ENCODE measurements at places on chromosomes 7 and 10.
A peak's percentile ranks its signal among the peaks of the same experiment; 100 is the strongest.

DNA sequence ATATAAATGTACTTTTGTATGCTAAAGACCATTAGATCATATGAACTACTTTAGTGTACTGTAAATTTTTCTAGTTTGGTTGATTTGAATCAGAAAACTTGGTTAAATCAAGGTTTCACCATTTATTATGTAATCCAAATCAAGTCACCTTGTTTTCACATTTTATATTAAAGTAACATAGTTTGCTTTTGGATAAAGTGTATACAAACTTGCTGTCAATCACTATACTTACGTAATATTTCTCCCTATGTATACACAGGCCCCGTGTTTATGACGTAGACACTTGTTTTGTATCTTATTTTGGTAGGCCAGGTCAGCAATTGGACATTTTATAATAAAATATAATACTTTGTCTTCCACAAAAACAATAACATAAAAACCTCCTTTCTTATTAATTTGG is 32.2 kb downstream of the NAMPT start:
- peaks cover 73% of the 10 kb centered on the region for H3K36me3 ChIP-seq
- no peak for DNase-seq
- H3K27me3 ChIP-seq, result no peaks in the 10 kb centered on the region
- peaks cover 35% of the 10 kb centered on the region for H3K4me1 ChIP-seq
- H3K27ac ChIP-seq, result peak overlapping the region; percentile 18

- no peak for DNase-seq
- no peak overlapping the region for H3K27ac ChIP-seq
- no peak overlapping the region for H3K4me3 ChIP-seq
- no peaks in the 10 kb centered on the region for H3K27me3 ChIP-seq
- H3K4me1 ChIP-seq, result no peaks in the 10 kb centered on the region
Measured at GRCh38 chr7:33965183-33965744, 59.9 kb downstream of the BMPER start.

- no peaks in the 10 kb centered on the region for H3K36me3 ChIP-seq
- no peak for DNase-seq
- H3K27me3 ChIP-seq, result no peaks in the 10 kb centered on the region
- no peaks in the 10 kb centered on the region for H3K4me1 ChIP-seq
- no peak overlapping the region for H3K4me3 ChIP-seq
Measured at GRCh38 chr7:101633511-101633910, 4.4 kb upstream of the MYL10 start.

DNA sequence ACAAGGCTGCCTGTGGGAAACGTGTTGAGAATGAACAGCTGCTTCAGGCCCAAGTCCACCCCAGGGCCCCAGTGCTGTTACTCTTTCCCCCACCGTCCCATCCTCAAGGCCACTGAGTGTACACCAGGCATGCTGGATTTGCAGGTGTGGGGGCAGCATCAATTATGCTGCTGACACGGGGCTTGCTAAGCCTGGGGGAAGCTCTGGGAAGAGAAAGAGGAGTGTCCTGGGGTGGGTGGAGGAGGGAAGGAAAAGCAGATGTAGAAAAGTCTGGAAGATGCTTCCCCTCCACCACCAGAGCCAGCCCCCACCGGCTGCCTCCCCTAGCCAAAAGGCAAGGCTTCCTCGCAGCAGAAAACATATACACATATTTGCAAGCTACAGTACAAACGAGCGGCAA is 153.9 kb downstream of the CDH23 start:
- H3K36me3 ChIP-seq, result no peaks in the 10 kb centered on the region
- H3K4me3 ChIP-seq, result no peak overlapping the region
- H3K27me3 ChIP-seq, result no peaks in the 10 kb centered on the region
- H3K27ac ChIP-seq, result no peak overlapping the region
- no peak for DNase-seq

GRCh38 chr7:87627634-87627994 is 584 bp upstream of the RUNDC3B start:
- no peak for DNase-seq
- H3K4me1 ChIP-seq, result peaks cover 6% of the 10 kb centered on the region
- no peak overlapping the region for H3K27ac ChIP-seq

- peaks cover 4% of the 10 kb centered on the region for H3K27me3 ChIP-seq
- H3K4me3 ChIP-seq, result no peak overlapping the region
- no peak overlapping the region for H3K27ac ChIP-seq
- no peaks in the 10 kb centered on the region for H3K4me1 ChIP-seq
- no peaks in the 10 kb centered on the region for H3K36me3 ChIP-seq
Measured at GRCh38 chr7:120741371-120742042, 116.4 kb downstream of the TSPAN12 start.

DNA sequence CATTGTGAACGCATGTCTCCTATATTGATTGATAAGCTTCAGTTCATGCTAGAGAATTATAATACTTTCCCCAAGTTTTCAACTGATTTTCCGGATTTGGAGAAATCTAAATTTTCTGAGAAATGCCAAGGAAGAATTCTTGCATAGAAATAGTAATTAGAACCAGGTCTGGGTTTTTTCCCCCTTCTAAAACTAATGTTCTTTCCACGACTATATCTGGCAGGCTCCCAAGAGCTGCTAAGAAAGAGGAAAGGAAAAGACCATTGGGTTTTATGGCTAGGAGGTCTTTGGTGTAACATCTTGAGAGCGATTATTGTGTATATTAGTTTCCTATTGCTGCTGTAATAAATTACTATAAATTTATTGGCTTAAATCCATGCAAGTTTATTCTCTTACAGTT is 71.8 kb upstream of the CACNB2 start:
- H3K4me3 ChIP-seq, result no peak overlapping the region
- H3K27ac ChIP-seq, result no peak overlapping the region
- no peaks in the 10 kb centered on the region for H3K27me3 ChIP-seq
- H3K36me3 ChIP-seq, result no peaks in the 10 kb centered on the region
- DNase-seq, result no peak
- no peaks in the 10 kb centered on the region for H3K4me1 ChIP-seq

- H3K4me3 ChIP-seq, result no peak overlapping the region
- peaks cover 6% of the 10 kb centered on the region for H3K36me3 ChIP-seq
- H3K27ac ChIP-seq, result no peak overlapping the region
- no peaks in the 10 kb centered on the region for H3K4me1 ChIP-seq
- peaks cover 13% of the 10 kb centered on the region for H3K27me3 ChIP-seq
Measured at GRCh38 chr7:159177284-159177953, 32.8 kb upstream of the VIPR2 start.

GRCh38 chr10:70780370-70780760 is 4.8 kb downstream of the TBATA start:
- no peak overlapping the region for H3K4me3 ChIP-seq
- DNase-seq, result no peak
- no peaks in the 10 kb centered on the region for H3K36me3 ChIP-seq
- peaks cover 7% of the 10 kb centered on the region for H3K27me3 ChIP-seq
- H3K4me1 ChIP-seq, result no peaks in the 10 kb centered on the region

GRCh38 chr10:95500649-95501048 is 60.5 kb downstream of the SORBS1 start:
- H3K36me3 ChIP-seq, result no peaks in the 10 kb centered on the region
- H3K27me3 ChIP-seq, result peaks cover 20% of the 10 kb centered on the region
- DNase-seq, result no peak
- peaks cover 4% of the 10 kb centered on the region for H3K4me1 ChIP-seq
- no peak overlapping the region for H3K4me3 ChIP-seq
- H3K27ac ChIP-seq, result no peak overlapping the region

DNA sequence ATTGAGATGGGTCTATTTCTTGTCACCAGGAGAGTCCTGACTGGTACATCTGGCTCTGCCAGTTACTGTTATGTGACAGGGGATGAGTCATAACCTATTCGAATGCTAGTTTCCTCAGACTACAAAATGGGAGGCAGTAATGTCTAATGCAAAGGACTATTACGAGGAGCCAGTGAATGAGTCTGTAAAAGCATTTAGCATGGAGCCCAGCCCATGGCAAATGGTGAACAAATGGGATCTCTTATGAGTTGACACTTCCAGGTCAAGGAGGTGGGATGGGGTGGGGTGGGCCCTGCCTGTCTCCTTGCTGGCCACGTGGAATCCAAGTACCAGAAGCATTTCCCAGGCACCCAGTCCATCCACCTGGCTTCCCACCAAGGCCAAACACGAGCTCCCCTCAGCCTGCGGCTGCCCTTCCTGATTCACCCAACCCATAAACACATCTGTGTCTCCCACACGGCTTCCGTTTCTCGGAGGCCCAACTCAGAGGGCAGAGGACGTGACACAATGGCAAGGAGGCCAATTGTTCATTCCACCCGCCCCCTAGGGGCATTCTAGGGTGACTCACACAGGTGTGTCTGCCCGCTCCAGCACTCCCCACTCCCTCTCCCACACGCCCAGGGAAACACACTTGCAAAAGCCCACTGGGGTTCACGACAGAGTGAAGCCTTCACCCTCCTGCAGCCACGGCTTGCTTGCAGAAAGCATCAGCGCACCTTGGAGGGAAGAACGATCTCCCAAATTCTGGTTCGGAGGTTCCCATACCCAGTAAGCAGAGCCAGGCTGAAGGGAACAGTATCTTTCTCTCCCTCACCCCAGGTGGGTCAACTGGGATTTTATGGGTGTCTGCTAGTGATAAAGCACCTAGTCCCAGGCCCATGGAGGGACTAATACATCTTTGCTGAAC is 109.8 kb downstream of the SH3PXD2A start:
- H3K27me3 ChIP-seq, result no peaks in the 10 kb centered on the region
- peaks cover 2% of the 10 kb centered on the region for H3K36me3 ChIP-seq
- peak; percentile 47 for DNase-seq
- peaks cover 66% of the 10 kb centered on the region for H3K4me1 ChIP-seq
- H3K4me3 ChIP-seq, result peak overlapping the region; percentile 73
- H3K27ac ChIP-seq, result peak overlapping the region; percentile 94

DNA sequence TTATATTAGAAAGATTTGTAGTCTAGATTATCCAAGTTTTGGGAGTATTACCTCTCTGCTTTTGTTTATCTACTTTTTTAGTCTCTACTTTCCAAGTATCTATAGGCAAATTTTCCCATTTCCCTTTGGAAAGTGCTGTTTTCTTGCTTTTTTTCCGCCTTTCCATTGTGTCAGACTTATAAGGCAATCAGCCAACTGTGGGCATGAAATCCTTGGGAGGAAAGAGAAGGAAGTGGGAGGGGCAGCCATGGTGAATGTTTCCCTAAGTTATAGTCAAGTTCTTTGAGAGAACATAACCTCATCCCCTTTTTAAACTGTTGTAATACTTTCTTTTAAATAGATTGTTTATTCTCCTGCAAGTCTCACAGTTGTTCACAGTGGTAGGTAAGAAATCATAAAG is 52.6 kb downstream of the PTEN start:
- H3K36me3 ChIP-seq, result peaks cover 50% of the 10 kb centered on the region
- H3K27ac ChIP-seq, result no peak overlapping the region
